ENCODE measurements at places on chromosomes 4 and X.

GRCh38 chrX:114075073-114075673, 508.7 kb upstream of the HTR2C start:
- DNase-seq, result no peak

DNA sequence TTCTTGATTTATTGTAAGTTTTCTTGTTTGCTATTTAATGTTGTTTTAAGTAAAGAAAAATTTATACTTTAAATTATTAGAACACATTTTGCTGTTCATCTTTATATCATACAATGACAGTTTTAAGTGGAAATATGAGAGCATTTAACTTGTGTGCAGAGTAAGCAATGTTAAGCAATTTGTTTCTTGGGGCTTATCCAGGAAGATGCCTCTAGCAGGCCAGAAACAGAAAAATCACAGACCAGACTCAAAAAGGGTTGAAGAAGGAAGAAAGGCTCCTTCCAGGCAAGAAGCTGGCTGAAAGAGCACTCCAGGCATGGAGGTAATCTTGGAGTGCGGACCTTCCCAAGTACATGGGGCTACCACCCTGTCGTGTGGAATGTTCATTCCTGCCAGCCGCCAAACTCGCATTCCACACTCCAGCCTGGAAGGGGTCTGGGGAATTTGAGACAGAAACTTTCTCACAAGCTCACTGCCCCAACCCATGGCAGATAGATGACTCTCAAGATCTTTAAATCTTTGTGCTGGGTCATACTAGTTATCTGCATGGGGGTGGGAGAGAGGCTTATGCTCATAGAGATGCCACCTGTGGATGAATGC, 1521.3 kb upstream of the AGA start:
- peak; percentile 4 for DNase-seq

GRCh38 chr4:145736241-145736831, 56.4 kb downstream of the C4orf51 start:
- peak; percentile 40 for DNase-seq

GRCh38 chrX:64580605-64581004, 185.4 kb upstream of the MTMR8 start:
- no peak for DNase-seq

- no peak for DNase-seq
Measured at GRCh38 chr4:37157476-37158167, 86.9 kb upstream of the NWD2 start.

- DNase-seq, result no peak
Measured at GRCh38 chrX:139448996-139449395, 81.5 kb upstream of the F9 start.

GRCh38 chr4:112770114-112770513, 133.2 kb downstream of the LARP7 start:
- DNase-seq, result no peak

- no peak for DNase-seq
Measured at GRCh38 chr4:184587701-184588100, 61.5 kb downstream of the CASP3 start.

DNA sequence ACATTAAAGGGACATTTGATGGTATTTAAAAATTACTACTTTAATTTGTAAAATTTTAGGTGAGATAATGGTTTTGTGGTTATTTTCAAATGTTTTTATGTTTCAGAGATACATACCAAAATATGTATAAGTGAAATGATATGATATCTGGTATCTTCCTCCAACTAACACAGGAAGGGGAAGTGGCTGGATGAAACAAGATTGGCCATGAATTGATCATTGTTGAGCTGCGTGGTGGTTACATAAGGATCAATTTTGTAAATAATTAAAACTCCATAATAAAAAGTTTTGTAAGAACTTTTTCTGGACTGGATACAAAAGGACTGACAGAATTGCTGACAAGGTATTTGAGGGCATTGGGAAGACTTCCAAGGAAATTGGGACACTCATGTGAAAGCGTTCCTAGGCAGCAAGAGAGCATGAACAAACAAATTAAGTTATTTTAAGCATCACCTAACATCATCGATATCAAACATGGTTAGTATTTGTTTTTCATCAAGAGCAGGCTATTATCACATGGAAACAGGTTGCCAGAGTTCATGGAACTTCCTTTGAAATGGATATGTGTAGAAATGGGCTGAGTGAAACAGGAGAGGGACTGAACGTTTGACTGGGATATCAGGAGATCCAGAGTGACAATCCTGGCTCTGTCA, 4.4 kb upstream of the PGM2 start:
- DNase-seq, result no peak

- no peak for DNase-seq
Measured at GRCh38 chr4:139975830-139976272, 178.1 kb downstream of the MAML3 start.

GRCh38 chr4:13313856-13314255, 170.3 kb downstream of the RAB28 start:
- no peak for DNase-seq

DNA sequence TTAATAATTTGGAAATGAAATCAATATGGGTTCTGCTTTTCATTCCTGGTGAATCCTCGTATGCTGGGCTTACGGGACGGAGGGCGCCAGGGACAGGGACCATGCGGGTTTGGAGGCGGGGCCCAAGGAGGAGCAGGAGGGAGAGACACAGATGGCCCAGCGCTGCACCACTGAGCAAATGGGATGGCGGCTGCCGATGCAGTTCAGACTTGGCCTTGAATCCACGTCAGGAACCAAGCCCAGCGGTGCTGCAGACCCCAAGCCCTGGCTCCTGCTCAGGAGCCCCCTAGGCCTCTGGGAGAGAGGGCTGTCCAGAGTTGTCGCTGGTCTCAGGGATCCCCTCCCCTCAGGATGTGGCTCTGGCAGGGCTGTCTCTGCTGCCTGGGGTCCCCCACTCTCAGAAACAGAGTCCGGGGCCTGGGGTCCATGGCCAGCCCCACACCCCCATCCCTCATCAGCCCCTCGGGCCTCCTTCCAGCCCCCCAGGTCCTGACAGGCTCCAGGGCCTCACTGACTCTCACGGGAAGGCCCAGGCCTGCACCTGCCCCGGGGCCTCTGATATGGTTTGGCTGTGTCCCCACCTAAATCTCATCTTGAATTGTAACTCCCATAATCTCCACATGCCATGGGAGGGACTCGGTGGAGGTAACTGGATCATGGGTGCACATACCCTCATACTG, 75.2 kb downstream of the FAM53A start:
- DNase-seq, result no peak

GRCh38 chr4:164461901-164462300, 292.0 kb upstream of the SMIM31 start:
- no peak for DNase-seq

- no peak for DNase-seq
Measured at GRCh38 chr4:99221980-99222379, 2.9 kb upstream of the ADH6 start.

GRCh38 chr4:149980941-149981340, 97.3 kb upstream of the DCLK2 start:
- DNase-seq, result peak; percentile 73

DNA sequence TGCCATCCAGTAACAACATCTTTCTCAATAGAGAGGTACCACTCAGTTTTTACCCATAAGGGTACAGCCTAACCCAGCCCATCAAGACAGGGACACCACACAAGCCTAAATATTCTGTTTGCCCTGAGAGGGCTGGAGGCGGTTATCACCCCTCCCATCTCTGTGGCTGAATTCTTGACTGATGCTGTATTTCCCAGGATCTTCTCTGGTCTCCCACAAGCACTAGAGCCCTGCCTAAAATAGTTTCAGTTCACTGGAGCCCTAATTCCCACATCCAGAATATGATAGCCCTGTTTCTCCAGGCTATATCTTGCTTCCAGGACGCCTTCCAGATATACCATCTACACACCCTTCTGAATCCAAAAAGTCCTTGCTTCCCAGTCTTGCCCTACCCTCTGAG, 91.6 kb upstream of the NMU start:
- DNase-seq, result no peak

- DNase-seq, result peak; percentile 72
Measured at GRCh38 chr4:3387943-3388361, 53.8 kb upstream of the HGFAC start.

GRCh38 chr4:123924536-123924935, 527.9 kb downstream of the SPRY1 start:
- DNase-seq, result no peak

DNA sequence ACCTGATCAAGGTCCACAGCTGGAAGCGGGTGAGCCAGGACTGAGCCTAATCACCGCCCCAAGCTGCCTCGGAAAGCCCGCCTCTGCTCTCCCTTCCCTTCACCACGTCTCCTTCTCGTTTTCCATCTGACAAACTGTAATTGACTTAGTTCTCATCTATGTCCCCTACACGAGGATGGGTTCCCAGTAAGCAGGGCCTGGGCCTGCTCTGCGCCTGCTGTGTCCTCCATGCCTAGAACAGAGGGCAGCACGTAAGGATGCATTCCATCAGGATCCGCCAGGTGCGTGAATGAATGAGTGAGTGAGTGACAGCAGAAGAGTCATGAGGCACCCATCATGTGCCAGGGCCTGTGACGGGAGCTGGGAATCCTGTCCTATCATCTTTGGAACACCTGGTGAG, 86.7 kb downstream of the JAKMIP1 start:
- DNase-seq, result no peak

- DNase-seq, result no peak
Measured at GRCh38 chrX:37314531-37314930, 34.6 kb upstream of the PRRG1 start.

- DNase-seq, result no peak
Measured at GRCh38 chrX:28998609-28999135, 411.4 kb downstream of the IL1RAPL1 start.

DNA sequence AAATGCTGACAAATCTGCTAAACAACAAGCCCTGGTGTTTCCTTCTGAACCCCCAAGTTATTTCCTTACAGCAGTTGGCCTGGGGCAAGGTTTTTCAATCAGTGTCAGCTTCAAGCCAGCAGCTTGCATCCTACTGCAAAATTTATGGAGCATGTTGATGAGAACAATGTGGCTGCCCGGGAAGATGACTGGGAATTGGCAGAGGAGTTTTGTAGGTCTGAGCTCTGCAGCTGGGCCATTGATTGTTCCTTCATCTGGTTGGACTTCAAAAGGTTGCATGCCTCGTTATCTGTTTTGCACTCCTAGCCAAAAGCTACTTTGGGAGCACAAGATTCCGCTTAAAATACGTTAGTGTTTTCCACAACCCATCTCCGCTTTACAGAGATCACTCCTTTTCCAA, 1030.3 kb upstream of the LCORL start:
- no peak for DNase-seq

- DNase-seq, result no peak
Measured at GRCh38 chrX:128623361-128623760, 571.2 kb upstream of the ACTRT1 start.

All from hindlimb muscle (tissue), 1 donor.